ENCODE measurements at places on chromosomes 12 and 14.

- DNase-seq = no peak
Observed at GRCh38 chr12:1161197-1161596, 170.2 kb downstream of the ERC1 start.

DNA sequence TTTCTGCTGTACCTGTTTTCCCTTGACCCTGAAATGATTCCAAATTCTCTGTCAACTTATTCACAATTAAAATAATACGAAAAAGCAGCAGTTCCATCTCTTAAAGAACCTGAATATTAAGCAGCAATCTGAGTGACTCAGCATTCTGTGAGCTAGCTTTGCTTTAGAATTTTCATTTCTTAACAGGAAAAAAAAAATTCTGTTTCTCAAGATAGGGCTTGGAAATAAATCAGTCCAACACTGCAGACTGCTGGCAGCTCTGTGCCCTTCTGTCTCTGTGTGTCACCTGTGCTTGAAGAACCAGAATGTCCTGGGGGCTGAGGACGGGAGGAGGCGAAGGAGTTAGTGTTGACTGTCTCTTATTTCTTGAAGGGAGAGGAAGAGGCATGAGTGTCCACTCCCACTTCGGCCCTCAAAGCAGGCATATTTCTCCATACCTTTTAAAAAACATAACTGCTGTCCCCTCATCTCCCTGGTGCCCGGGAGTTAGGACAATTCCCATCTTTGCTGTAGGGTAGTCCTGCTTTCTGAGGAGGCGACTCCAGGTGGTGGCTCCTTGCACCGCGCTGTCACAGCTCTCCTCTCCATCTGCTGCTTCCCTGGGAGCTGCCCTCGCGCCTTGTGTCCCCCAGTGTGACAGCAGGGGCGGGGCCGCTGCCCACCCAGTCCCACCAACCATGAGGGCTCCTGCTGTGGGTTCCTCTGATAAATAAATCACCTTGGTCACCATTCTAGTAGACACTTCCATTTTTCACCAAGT is 203.1 kb downstream of the CALM1 start:
- no peak for DNase-seq

GRCh38 chr12:121246893-121247557 is 37.1 kb downstream of the P2RX4 start:
- no peak for DNase-seq

DNA sequence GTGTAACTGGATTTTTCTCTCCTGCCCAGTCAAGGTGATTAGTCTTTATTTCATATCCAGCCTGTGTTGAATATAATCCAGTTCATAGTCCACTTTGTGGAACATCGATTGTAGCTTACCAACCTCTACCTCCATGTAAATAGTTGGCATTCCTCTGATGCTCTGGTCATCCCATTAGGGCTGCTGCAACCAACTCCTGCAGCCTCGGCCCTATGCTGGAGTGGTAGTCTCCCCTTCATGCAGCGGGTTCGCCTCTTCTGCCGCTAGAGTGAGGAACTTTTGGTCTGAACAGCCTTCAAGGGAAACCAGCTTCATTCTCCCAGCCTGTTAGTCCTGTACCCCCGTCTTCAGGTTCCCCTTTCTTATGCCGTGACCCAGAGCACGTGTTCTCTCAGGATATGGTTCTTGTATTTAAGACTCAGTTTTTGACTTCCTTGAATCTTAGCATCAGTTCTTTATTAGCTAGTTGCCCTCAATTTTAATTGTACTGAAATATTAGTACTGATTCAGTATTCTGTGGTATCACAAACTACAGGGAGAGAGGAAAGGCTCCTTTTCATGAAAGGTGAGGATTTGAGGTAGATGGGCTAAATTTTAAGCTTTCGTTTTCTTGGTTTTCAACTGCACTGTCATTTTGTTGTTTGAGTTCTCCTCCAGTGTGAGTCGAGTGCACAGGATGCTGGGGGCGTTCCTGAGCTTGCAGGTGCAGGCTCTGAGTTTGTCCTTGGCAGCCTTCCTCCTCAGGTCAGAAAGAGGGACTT is 33.2 kb downstream of the ZNF664 start:
- DNase-seq = no peak

- no peak for DNase-seq
Observed at GRCh38 chr12:57782243-57782607, 362 bp upstream of the TSFM start.

- DNase-seq = no peak
Observed at GRCh38 chr14:91376547-91377477, 40.8 kb downstream of the CCDC88C start.

DNA sequence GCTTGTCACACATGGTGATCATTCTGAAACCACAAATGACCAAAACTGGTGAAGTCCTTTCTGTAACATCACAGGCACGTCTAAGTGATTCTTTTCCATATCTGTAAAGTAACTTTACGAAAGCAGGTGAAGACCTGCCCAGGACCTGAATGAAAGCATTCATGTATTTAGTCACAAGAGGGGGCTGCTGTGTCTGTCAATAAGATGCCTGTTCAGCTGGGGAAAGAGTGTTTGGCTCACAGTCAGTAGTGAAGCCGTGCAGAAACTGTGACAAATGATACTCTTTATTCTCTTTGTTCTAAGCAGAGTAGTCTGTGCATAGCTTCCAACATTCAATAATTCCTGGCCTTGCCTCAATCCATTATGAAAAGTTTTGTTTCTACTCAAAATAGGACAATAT is 373.5 kb upstream of the OR4E1 start:
- DNase-seq = no peak

- no peak for DNase-seq
Observed at GRCh38 chr14:68309616-68310015, 483.3 kb downstream of the ZFP36L1 start.

DNA sequence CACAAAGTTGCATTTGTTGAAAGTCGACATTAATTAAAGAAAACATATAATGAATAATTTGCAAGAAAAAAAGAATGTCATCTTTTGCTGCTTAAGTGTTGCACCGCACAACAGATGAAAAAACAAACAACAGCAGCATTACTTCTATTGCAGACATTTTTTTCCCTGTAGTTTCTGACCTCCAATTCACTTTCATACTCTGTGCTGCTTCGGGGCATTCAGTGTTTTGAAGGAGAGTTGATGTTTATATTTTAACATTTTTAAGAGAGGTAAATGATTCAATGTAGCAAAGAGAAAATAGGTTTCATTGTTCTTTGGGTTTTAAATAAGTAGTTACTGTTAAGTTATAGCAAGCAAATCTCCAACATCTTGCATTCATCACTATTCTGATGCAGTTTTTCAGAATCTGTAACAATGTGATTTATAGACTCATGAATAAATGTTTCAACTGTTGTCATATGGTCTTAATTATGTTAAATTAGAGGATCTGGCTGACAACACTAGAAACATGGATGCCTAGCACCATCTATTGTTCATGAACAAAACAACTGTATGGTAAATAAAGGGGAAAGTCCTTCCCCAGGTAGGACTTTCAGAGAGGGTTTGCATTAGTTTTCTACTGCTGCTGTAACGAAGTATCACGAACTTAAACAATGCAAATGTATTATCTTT is 168.1 kb downstream of the BCAT1 start:
- DNase-seq = no peak

GRCh38 chr12:45644541-45644940 is 85.0 kb upstream of the ARID2 start:
- DNase-seq = no peak

DNA sequence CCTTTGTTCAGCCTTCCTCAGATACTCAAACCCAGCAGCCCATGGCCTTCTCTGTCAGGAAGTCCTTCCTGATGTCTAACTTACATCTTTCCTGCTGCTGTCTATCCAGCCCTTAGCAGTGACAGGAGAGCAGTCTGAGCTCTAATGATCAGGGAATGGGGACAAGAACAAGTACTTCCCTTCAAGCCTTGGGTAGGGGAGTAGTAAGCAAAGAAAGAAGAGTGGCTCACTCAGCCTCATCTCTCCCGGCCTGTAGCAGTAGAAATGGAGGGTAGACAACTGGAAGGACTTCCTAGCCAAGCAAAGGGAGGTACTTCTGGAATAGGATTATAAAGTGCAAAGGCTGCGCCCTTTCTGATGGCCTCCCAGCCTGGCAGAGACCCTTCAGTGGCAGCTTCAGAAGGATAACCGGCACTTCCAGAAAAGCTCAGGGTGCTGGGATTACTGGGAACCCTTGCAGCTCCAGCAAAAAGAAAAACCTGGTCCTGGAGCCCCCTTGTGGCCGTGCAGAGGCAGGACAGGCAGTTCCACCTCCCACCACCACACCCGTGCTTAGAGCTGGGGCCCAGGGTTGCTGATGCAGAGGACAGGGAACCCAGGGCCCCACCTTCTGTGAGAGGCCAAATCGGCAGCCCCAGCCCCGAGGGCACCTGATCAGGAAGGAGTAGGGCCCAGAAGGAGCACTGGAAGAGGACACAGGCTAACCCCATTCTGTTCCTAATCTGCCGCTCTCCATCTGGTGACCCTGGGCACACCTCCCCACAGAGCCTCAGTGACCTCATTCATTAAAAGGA is 12.4 kb upstream of the SMUG1 start:
- DNase-seq = no peak

- no peak for DNase-seq
Observed at GRCh38 chr12:76680940-76681339, 83.0 kb upstream of the ZDHHC17 start.

DNA sequence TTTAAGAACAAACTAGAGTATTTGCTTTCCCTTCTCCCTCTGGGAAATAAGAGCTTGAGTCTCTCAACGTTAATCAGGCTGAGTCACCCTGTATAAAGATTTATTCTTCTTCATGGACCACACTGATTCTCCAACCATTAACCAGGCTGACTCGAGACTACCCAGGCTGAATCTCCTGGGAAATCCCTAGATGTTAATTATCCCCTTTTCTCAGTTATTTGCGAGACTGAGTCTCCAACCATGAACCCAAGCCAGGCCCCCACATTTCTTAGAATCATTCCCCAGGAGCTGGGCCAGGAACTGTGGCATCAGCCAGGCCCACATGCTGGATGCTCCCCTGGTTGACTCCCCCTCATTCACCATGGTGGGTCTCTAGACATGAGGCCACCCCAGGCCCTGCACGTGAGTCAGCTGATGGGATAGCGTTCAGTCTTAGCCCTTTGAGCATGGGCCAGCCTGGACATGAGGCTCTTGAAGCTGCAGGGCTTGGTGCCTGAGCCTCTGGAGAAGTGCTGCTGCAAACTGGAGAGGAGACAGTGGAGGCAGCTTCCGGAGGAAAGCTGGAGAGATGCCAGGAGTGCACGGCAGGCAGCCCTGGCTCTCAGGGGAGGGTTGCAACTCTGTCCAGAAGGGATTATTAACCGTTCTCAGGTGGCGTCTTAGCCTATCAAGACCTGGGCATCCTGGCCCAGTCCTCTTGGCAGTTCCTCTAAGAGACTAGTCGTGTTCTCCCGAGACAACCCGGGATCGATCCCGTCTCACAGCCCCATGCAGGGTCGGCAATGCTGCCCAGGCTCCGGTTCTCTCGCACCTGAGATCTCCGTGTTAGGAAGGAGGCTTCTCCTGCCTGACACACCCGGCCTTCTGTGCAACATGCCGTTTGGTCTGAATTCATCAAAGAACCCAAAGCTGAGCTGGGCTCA is 296.6 kb downstream of the ADGRD1 start:
- DNase-seq = no peak

GRCh38 chr14:68922886-68923285 is 56.2 kb downstream of the ACTN1 start:
- no peak for DNase-seq

GRCh38 chr14:23582906-23583760 is 4.5 kb upstream of the JPH4 start:
- no peak for DNase-seq

GRCh38 chr12:114794049-114794558 is 110.1 kb upstream of the TBX3 start:
- no peak for DNase-seq

DNA sequence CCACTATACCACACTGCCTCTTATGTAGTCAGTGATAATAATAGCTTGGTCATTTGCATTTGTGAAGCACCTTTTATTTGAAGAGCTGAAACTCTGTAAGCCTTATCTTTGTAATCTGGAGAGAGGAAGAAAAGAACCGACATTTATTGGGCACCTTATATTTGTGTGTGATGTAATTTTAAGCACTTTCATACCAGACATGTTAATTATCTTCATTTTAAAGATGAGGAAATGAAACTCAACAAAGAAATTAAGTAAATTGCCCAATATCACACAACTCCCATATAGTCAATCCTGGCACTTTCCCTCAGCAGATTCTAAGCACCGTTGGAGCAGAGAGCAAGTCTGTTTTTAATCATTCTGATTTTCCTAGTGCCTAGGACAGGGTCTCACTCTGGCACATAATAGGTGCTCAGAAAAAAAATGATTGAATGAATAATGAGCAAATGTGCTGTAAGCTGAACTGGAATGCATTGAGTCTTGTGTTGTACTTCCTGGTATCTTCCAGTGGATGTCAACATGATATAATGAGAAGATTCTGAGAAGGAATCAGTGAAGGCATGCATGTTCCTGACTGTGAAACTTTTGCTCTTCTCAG is 418.9 kb downstream of the ZFP36L1 start:
- DNase-seq = no peak

DNA sequence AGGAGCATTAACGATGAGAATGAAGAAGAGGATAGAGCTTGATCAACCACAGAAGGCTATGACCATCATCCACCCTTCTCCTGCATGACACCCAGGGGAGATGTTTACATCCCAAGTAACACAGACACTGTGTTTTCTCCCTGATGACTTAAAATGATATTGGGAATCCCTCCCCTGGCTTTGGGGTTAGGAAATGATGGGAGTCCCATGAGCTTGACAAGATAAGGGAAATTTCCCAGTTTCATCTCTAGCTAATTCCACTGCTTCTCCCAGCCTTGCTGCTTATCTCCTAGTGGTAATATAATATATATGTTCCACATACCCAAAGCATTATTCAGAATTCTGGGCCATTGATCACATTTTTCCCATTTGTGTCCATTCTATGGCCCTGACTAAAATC is 4.0 kb upstream of the OR6S1 start:
- DNase-seq = no peak

All from NK-92 treated with Interleukin-12 subunit alpha and Interleukin-12 subunit beta, amount 100 ng/mL, for 24 hours (cell line).